ENCODE measurements at places on chromosomes 13 and 19. TPM values are rescaled to one million over a fixed set of nuclear protein-coding genes. Genes with fewer than 3 reads are reported as not detected.

The ASPDH gene
- not detected for total RNA-seq

The MISP gene
- 24.1 TPM for total RNA-seq

The LATS2 gene
- total RNA-seq: 16.7 TPM

The RFPL4A gene
- not detected for total RNA-seq

The MEDAG gene
- total RNA-seq: not detected

The TMEM272 gene
- not detected for total RNA-seq

- no peak for DNase-seq
Observed at GRCh38 chr13:36377826-36378468, 31.8 kb upstream of the SPART start.

DNA sequence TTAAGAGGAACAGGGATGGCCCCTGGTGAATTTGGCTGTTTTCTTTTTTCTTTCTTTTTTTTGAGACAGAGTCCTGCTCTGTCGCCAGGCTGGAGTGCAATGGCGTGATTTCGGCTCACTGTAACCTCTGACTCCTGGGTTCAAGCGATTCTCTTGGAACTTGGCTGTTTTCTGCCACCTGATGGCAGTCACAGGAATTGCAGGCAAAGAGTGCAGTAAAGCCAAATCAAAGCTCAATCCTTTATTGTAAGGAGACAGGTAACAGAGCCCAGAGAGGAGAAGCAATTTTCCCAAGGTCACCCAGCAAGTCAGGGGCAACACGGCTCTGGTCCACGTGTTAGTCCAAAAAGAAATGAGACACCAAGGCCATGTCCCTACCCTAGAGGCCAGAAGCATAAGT, 6.2 kb downstream of the TINCR start:
- DNase-seq: no peak

DNA sequence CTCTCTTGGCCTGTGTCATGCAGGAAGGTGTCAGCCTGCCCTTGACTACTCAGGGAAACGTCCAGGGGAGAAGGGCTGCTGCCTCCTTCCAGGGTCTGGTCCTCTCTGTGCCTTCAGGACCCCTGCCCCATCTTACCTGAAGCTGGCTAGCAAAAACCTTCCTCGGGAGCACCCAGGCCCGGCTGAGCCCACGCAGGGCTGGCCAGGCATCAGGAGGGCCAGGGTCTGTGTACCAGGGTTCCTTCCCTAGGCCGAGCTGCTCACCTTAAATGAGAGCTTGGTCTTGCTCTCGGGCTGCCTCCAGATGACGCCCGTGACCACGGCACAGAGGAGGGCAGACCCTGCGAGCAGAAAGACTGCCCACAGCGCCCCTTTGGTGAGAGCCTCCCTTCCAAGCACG, 78.6 kb downstream of the SLC7A1 start:
- no peak for DNase-seq

- no peak for DNase-seq
Observed at GRCh38 chr13:78625384-78625783, 22.0 kb upstream of the POU4F1 start.
